ENCODE measurements at places on chromosomes 16 and 17.

- no peak for DNase-seq
These were observed 198.5 kb downstream of the CYLD start for GRCh38 chr16:50940275-50940854.

- peak; percentile 48 for DNase-seq
These were observed 150.0 kb downstream of the MSI2 start for GRCh38 chr17:57406131-57406980.

GRCh38 chr16:58459344-58460218 lies 40.4 kb upstream of the NDRG4 start:
- DNase-seq, result no peak

GRCh38 chr17:69594641-69595040 lies 180.1 kb downstream of the MAP2K6 start:
- DNase-seq, result no peak

DNA sequence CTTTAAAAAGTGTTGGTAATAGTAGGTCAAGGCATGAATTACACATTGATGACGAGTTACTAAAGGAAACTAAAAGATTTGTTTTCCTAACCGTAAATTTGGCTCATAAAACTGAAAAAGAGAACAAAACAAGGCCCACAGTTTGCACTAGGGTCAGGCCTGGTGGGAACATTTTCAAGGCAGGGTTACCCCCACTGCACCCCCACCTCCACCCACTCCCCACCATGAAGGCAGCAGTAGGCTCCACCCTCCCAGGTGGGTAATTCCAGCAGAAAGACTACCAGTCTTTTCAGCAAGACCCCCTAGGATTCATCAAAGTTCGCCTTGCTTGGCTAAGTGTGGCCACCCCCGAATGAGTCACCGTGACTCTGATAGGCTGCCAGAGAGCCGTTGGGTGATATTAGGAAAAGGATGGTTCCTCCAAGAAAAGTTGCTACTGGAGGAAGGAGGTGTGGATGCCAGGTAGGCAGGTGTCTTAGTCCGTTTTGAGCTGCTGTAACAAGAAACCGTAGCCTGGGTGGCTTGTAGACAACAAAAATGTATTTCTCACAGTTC lies 8.6 kb downstream of the DNAAF1 start:
- DNase-seq, result no peak

- DNase-seq, result no peak
These were observed 6.2 kb downstream of the FUS start for GRCh38 chr16:31186176-31186575.

- DNase-seq, result no peak
These were observed 44.0 kb upstream of the AKTIP start for GRCh38 chr16:53546988-53547391.

GRCh38 chr16:84281074-84281473 lies 13.6 kb upstream of the WFDC1 start:
- DNase-seq, result no peak

All from D721Med (cell line).